Pons (tissue), 1 donor: ENCODE measurements at places on chromosomes 2 and 18.

- DNase-seq, result peak; percentile 74
These were observed 38.4 kb upstream of the PAPOLG start for GRCh38 chr2:60717691-60718090.

- DNase-seq, result peak; percentile 50
These were observed 21.0 kb downstream of the PAX8 start for GRCh38 chr2:113257516-113258264.

- DNase-seq, result no peak
These were observed 44.9 kb upstream of the LONRF2 start for GRCh38 chr2:100367163-100367562.

- DNase-seq, result no peak
These were observed 36.0 kb downstream of the CDK15 start for GRCh38 chr2:201842131-201842860.

DNA sequence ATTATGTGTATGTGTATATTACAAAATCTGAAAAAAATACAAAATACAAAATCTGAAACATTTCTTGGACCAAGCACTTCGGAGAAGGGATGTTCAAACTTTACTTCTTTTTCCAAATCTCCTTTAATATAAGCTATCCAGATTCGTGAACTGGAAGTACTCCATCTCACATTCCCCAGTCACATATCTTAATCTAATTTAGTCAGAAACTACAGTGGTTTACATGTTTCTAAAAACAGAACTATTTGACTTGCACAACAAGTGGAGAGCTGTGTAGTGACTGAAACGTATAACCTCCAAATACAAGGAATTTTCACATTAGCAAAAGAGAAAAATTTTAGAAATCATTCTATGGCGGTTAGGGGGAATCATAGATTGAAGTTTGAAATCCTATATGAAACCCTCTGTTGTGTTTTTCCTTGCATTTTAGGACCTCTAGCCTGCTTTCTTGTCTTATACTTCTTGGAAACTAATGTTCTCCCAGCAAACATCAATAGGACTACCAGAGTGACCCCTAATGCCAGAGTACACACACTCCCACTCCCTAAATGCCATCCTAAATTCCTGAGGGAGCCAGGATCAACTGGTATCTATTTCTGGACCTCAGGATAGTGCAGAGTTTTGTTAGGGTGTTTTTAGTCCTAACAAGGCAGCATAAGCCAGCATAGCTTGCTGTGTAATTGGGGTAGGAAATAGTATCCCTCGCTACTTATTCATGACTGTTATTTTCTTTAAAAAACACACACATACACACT lies 30.2 kb upstream of the ROCK1 start:
- no peak for DNase-seq

GRCh38 chr2:68565858-68566257 lies 77.5 kb upstream of the PROKR1 start:
- no peak for DNase-seq

GRCh38 chr2:140650825-140651224 lies 1480.0 kb downstream of the LRP1B start:
- no peak for DNase-seq

DNA sequence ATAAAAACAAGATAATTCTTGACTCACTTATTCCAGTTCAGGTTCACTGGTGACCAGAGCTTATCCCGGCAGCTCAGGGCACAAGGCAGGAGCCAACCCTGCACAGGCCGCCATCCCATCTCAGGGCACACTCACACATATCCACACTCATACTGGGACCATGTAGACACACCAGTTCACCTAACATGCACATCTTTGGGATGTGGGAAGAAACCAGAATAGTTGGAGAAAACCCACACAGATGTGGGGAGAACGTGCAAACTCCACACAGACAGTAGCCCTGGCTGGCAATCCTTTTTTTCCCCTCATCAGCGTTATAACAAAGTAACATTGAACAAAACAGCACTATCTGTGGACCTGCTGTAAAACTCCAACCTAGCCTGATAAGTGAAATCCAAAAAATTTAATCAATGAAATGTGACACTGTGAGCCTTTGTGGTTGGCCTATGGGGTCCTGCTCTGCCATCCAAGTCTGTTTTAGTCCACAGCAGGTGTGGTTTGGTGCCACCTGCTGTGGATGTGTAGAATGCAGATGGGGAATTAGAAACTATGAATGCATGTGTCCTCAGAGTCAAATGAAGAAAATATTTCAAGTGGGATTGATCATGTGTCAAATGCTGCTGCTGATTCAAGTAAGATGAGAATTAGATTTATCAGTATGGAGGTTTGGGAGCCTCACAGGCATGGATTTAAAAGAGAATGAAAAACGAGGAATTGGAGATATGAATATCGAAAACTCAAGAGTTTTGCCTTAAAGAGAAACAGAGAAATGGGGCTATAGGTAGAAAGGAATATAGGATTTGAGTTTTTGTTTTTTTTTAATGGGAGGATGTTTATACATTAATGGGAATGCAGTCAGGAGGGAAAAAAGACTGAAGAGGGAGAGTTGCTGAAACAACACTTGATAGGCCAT lies 47.0 kb downstream of the UGP2 start:
- DNase-seq, result peak; percentile 78
